ENCODE measurements at places on chromosomes 7 and 10. TPM values are rescaled to one million over a fixed set of nuclear protein-coding genes. Genes with fewer than 3 reads are reported as not detected.

DNA sequence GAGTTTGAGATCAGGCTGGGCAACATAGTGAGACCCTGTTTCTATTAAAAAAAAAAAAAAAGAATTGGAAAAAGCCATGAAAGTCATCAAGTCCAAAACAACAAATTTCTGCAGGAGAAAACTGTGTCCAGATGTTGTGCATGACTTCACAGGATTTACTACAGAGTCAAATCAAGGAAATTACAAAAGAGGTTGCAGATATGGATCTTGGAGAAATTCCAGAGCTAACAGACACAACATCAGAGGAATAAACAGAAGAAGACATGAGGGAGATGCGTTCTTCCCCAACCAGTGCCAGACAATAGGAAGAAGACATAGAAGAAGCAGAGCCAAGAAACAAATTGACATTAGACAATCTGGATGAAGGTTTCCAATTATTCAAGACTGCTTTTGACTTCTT lies 24.3 kb upstream of the KCNIP2 start:
- no peak overlapping the region for H3K27ac ChIP-seq
- H3K27me3 ChIP-seq = no peaks in the 10 kb centered on the region
- H3K4me3 ChIP-seq = no peak overlapping the region
- H3K36me3 ChIP-seq = no peaks in the 10 kb centered on the region
- H3K4me1 ChIP-seq = no peaks in the 10 kb centered on the region

GRCh38 chr10:118369641-118370205 lies 27.6 kb upstream of the FAM204A start:
- H3K27ac ChIP-seq = no peak overlapping the region
- no peak overlapping the region for H3K4me3 ChIP-seq
- ATAC-seq = no peak

- H3K36me3 ChIP-seq = peaks cover 52% of the 10 kb centered on the region
- no peak for ATAC-seq
- H3K27me3 ChIP-seq = no peaks in the 10 kb centered on the region
- peaks cover 17% of the 10 kb centered on the region for H3K4me1 ChIP-seq
Measured at GRCh38 chr7:44080686-44081265, 1.6 kb downstream of the POLM start.

DNA sequence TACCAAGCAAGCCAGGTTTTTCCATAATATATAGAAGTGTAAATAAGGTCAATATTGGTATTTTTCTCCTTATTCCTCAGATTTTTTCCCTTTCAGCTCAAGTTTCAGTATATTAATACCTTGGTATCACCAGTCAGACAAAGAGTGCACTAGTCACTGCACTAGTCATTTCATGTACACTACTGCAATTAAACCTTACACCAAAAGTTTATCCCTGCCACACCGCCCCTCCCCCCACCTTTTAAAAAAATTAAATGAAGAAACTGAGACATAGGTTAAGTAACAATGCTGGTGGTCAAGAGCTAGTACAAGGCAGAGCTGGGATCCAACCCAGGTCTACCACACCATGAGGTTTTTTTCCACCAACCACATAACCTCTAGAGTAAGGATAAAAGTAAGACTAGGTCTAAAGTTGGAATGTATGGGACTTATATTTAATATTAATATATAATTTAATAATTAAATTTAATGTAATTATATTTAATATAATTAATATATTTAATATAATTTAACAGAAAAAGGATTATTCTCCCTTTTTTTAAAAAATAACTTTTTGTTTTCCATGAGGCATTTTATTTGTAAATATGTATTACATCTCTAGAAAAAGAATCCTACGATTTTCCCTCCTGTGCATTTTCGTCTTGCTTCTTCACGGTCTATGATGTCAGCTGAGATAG lies 68.5 kb downstream of the NT5C2 start:
- no peaks in the 10 kb centered on the region for H3K27me3 ChIP-seq
- ATAC-seq = no peak
- H3K36me3 ChIP-seq = no peaks in the 10 kb centered on the region
- no peak overlapping the region for H3K27ac ChIP-seq

Gene GBX1
- not detected for total RNA-seq

Measured in gastroesophageal sphincter (tissue), 4 donors.